ENCODE measurements at places on chromosomes 16 and 17.

DNA sequence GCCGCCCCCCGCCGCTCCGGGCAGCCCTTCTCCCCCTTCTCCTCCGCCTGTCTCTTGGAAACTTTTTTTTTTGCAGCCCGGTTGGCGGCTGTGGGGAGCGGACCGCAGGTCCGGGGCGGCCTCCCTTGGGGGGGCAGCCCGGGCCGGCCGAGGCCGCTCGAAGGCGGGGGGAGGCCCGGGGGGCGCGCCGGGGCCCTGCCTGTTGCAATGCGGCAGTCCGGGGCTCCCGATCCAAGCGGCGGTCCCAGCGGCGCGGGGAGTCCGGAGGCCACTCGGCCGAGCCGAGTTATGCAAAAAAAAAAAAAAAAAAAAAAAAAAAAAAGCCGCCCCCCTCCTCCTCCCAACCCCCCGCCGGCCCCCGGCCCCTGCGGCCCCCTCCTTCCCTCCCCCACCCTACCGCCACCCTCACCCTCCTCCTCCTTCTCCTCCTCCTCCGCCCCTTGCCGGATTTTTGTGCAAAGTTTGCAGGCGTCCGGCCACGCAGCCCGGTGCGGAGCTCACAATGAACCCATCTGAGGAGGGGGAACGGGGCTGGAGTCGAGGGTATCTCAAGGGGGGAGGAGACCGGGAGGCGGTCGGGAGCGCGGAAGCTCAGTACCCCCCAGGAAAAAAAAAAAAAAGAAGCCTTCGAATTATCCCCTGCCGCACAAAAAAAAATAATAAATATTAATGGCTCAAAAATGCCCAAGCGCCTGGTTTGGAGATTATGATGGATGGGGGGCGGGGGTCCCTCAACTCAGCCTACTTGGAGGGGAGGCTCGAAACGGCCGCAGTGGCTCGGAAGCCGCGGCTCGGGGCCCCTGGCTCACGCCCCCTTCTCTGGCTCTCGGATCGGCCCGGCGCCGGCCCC is at the start of gene ZNF423:
Gene ZNF423 (minus strand): TSS at position 291 of the 850 bp plus-strand sequence. CDS start 338 bp downstream, outside the sequence.
- DNase-seq: no peak

GRCh38 chr17:32443827-32444300 is 446 bp upstream of the PSMD11 start:
- no peak for DNase-seq

- DNase-seq: no peak
Observed at GRCh38 chr16:8583199-8583598, 7.1 kb downstream of the TMEM114 start.

- DNase-seq: peak; percentile 48
Observed at GRCh38 chr16:84144209-84144858, 643 bp downstream of the HSDL1 start.

GRCh38 chr17:12627177-12627629 is 38.5 kb upstream of the MYOCD start:
- DNase-seq: no peak

DNA sequence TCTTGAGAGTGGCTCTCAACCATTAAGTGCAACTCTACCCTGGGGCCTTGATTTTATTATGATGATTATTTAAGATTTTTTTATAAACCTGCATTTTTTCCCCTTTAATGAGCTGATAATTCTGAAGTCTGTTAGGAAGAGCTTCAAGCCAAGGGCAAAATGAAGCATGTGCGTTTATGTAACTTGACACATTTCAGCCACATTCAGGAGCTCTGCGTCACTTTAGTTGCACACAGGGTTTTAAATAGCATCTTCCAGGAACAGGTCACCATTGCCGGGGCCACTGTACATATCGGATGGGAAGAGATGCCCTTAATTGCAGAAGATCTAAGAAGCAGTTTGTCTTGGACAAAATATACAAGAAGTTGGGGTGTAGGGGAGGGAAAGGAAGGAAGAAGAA is 89.6 kb downstream of the BMERB1 start:
- no peak for DNase-seq
